Activated T-helper 9 cell treated with anti-CD3 and anti-CD28 coated beads, Interleukin-2, amount 50 U/mL, for 16 hours (primary cell): ENCODE measurements at places on chromosomes 1 and 21.

GRCh38 chr1:215599418-215600074 lies 32.4 kb downstream of the KCTD3 start:
- no peak for DNase-seq

DNA sequence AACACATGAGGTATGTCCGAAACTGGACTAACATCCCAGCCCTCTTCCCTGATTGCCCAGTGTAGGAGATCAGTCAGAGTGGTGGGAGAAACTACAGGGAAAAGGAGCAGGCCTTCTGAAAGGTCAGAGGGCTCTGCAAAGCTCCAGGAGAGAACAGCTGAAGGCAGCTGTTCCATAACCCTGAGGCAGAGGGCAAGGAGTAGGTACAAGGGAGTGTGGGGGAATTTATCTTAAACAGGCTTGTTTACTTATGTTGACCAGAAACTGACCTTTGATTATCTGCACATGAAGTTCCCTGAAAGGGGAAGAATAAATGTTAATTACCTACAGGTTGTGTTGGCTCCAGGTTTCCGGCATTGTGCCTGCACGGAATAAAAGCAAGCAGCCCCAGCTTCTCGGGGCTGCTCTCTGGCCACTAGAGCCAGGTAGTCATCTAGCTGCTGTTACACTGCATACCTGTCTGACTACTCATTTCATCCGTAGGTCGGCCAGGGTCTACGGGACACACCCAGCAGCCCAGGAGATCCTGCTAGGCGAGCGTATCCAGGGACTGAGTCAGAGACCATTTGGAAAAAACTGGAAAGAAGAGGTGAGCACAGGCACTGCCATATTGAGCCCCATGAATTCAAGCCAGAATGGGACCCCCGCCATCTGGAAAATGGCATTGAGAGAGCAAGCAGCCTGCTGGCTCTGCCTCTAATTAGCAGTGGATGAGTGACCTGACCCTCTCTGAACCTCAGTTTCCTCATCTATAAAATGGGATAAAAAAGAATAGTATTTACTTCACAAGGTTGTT lies 14.9 kb upstream of the PAQR7 start:
- no peak for DNase-seq

- DNase-seq, result no peak
Observed at GRCh38 chr21:38036016-38036415, 119.8 kb upstream of the KCNJ6 start.

- DNase-seq, result no peak
Observed at GRCh38 chr1:33047839-33048305, 11.2 kb upstream of the AK2 start.

DNA sequence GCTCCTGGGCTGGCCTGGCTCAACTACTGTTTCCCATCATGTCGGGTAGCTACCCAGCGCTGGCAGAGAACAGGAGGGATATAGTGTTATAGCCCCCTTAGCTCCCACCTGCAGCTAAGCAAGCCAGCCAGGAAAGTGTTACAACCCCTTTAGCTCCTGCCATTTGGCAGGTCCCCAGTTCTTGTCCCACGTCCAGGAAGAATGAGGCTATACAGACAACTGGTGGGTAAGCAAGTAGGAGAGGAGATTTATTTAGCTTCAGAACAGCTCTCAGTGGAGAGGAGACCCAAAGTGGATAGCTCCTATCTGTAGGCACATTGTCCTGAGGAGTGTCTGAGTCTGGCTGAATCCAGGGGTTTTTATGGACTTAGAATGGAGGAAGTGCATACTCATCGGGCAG lies 741.1 kb upstream of the B3GALT2 start:
- no peak for DNase-seq

GRCh38 chr1:8410791-8411190 lies 92.9 kb downstream of the SLC45A1 start:
- DNase-seq, result no peak
